ENCODE measurements at places on chromosomes 16 and 17.
A peak's percentile ranks its signal among the peaks of the same experiment; 100 is the strongest.

DNA sequence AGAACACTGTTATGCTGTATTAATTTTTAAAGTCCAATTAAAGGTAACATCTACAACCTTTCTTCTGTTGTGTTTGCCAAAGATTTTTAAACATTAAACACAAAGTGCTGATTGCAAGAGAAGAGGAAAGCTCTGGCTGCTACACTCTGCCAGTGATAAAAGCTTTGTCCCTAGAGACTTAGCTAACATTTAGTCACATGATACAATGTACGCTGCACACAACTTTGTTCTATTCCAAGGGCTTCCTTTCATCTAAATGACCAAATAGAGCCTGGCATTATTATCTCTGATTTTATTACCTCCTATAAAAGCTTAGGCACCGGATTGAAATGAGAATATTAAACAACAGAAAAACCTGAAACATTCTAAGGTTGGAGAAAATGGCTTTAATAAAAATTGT lies 388.7 kb upstream of the PMFBP1 start:
- DNase-seq: no peak

- DNase-seq: no peak
Measured at GRCh38 chr17:60335289-60335688, 56.6 kb downstream of the USP32 start.

DNA sequence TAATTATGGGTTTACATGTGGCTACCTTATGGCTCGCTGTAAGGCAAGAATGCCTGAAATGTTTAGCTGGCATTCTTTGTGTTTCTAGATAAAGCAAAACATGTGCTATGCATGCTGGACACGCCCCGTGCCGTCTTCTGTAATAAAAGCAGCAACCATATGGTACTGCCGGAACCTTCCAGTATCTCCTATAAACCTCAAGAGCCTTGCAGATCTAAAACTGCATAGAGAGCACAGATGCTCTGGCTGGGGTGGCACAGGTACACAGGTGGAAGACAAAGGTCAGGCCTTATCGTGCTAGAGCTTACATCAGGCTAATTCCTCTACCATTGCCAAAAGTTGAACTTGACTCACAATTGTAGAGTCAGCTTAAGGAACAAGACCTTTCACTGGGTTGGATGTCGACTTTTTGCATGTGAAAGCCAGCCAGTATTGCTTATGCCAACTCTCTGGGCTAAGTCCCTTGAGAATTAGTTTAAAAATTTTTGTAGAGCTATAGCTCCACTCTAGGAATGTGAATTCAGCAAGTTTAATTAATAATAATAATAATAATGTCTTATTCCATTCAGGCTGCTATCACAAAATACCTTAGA lies 187.4 kb upstream of the CACNG5 start:
- DNase-seq: no peak

DNA sequence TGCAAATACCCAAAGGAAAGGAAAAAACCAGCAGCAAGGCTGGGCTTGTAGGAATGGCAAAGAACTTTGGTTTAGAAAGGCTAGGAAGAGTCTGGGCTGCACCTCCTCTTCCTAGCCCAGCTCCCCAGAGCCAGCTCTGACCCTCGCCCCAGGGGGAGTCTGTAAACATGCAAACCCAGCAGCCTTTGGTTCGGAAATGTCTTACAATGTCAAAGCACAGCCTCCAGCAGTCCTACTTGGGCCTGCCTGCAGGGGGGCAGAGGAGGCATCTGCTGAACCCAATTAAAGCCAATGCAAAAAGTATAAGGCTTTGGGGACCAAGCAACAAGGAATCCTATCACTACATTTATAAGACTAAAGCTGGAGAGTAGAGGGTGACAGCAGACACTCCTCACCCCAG lies 5.0 kb upstream of the FTSJ3 start:
- DNase-seq: peak; percentile 30

DNA sequence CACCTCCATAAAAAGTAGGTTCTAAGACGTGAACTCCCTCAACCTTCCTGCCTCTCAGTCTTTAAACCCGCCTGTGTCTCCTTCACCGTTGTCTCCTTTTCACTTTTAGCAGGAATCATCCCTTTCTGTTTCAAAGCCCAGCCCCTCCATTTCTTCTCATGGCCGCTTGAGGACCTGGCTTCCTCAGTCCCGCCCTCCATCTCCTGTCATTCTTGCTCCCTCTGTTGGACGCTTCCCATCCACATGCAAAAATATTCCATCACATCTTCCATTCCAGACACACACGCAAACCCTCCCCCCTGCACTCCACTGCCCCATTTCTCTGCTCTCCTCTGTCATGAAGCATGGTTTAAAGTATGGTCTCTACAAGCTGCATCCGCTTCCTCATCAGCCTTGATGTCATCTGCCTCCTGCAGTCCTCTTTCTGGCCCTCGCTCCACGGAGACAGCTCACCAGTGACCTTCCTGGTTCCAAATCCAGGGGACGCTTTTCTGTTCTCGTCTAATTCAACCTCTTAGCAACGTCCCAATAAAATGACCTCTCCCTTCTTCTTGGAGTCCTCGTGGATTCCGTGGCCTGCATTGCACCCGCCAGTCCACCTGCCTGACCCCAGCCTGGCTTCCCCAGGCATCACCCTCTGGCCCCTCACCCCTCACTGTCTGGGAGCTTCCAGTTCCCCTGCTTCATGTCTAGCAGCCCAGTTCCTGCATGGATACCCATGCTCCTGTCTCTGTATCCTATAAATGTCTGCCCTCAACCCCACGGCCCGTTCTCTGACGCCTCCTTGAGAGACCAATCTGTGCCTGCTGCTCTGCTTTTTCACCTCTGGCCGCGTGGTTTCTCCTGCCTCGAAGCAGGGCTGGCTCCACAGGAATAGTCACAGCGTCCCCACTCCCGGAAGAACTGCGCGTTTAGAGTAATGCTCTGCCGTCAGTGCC lies 26.2 kb downstream of the ANKRD40 start:
- peak; percentile 93 for DNase-seq

DNA sequence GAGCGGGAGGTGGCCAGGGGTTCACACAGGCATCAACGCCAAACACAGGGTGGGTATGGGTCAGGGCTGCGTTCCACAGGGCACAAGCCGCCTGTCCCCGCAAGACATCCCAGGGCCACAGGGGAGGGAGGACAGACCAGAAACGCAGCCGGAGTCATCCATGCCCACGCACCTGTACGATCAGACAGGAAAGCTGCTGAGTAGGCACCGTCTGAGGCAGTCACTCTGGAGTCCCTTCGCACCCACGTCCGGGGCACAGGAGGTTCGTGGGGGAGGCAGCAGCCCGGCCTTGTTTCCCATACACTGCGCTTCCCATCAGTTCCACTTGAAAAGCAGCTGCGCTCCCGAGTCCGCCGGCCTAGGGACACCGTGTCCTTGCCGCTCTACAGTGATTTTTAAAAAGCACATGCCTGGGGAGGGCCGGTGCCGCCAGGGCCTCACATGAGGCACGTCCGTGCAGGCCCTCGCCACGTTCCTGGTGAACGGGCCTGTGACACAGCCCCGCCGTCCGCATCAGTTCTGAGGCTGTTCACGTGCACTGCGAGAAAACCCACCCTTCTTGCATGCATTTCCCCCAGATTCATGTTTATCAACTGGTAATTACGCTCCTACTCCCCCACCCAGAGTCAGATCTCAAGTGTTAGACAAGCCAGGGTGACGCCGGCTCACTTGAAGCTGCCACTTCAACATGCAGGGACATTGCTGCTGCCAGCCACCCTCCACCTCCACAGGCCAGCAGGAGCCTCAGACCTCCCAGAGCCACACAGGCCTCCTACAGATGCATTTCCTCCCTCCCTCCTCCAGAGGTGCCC lies 34.8 kb downstream of the WDR45B start:
- DNase-seq: peak; percentile 36

- DNase-seq: no peak
Measured at GRCh38 chr16:79053577-79053976, 547.0 kb downstream of the MAF start.

DNA sequence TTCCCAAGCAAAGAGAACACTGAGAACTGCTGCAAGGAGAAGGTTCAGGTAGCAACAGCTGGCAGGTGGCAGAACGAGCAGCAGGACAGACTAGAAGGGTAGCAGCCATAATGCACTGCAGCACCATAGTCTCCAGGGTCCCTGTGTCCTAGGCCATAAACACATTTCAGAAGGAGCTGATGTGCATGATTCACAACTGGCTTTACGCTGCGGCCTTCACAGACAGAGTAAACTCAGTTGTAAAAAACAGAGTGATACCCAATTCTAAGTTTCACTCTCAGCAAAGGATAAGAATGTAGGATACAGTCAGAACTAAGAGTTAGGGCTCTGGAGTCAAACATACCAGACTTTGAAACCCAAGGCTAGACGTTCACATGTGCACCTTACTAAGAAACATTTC lies 24.4 kb downstream of the ARHGAP17 start:
- DNase-seq: no peak

GRCh38 chr17:42230225-42230624 lies 35.9 kb upstream of the GHDC start:
- no peak for DNase-seq

DNA sequence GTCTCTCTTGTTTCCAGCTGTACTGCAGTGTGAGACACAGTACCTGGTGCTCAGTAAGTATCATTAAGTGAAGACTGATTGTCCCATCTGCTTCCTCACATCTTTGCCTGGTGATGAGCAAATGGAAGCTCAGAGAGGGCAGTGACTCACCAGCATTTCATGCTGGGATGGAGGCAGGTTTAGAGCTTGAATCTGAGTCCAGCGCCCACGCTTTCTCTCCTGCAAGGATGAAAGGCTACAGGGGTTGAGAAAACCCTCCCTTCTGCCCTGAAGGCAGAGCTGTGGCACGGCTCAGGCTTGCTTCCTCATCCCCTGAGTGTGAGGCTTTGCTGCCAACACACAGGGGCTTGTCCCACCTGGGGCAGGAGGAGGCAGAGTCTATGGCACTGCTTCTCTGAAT lies 1.5 kb upstream of the RNF112 start:
- peak; percentile 89 for DNase-seq

DNA sequence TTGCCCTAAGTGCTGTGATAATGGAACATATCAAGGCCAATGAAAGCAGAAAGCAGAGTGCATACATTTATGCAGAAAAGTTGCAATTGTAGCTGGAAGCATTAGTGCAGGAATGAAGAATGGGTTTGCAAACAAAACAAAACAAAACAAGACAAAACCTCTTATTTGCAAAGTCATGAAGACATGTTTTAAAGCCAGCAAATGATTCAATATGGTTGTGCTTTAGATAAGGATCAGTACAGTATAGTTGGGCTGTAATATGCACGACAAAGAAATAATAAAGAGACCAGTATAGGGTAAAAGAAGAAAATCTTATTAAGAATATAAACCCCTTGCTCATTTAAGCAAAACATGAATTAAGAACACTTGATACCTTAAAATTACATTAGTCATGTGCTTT lies 398.1 kb downstream of the KIF2B start:
- DNase-seq: no peak

GRCh38 chr17:49334744-49335512 lies 27.1 kb downstream of the ZNF652 start:
- DNase-seq: no peak

- DNase-seq: peak; percentile 69
Measured at GRCh38 chr17:7897773-7898172, 9.2 kb downstream of the CHD3 start.

DNA sequence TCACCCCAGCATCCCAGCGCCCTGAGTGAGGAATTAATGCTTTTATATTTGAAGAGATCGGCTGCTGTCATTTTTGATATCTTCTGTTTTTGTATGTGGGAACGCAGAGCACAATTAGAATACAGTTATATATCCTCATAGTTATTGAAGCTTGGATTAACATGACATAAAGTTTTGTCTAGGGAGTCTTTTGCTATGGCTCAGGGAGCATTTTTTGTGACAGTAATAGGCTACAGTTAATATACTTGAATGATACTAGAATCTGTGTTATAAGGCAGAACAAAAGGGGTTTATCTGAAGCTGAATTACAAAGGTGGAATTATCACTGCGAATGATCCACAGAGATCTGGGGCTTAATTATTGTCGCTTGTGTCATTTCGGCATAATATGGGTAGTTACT lies 239.4 kb downstream of the MSI2 start:
- no peak for DNase-seq

All from ELR (cell line).